ENCODE measurements at places on chromosomes 13 and 19. TPM values are rescaled to one million over a fixed set of nuclear protein-coding genes. Genes with fewer than 3 reads are reported as not detected.

GRCh38 chr13:44384778-44385177 is 11.2 kb downstream of the SERP2 start:
- no peak for DNase-seq

PCDH9 gene
- 5.1 TPM for polyA plus RNA-seq

BRSK1 gene
- polyA plus RNA-seq, result 11.9 TPM

SUGP2 gene
- 48.3 TPM for polyA plus RNA-seq
